Activated CD8-positive, alpha-beta T cell treated with anti-CD3 and anti-CD28 coated beads, Interleukin-2, amount 10 ng/mL, durations not matched to agents 7 days and 5 days (primary cell): ENCODE measurements at places on chromosomes 1 and 21.

DNA sequence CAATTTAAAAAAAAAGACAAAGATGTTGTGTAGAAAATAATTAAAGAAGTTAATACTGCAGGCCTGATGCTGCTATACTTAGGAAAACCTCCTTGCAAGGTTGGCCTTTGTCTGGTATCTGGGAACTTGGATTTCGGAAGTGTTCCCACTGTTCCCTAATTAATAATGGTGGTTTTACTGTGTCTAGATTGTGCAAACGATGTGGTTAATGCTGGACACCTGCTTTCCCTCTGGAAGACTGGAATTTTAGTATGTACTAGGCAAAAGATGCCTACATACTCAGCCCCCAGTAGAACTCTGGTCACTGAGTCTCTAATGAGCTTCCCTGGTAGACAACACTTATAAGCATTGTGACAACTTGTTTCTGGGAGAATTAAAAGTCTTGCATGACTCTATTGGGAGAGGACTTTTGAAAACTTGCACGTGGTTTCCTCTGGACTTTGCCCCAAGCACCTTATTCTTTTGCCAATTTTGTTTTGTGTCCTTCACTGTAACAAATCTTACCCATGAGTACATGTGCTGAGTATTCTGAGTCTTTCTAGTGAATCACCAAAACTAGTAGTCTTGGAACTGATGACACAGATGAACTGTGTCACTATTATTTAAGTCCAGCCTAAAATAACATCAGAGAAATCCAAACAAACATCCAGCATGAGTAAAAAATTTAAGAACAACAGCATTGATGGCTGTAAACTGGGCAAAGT, 40.4 kb downstream of the LIN9 start:
- H3K36me3 ChIP-seq: peaks cover 25% of the 10 kb centered on the region
- H3K27me3 ChIP-seq: no peaks in the 10 kb centered on the region
- no peak overlapping the region for H3K27ac ChIP-seq
- no peak for DNase-seq
- no peak overlapping the region for H3K4me3 ChIP-seq
- H3K4me1 ChIP-seq: no peaks in the 10 kb centered on the region

DNA sequence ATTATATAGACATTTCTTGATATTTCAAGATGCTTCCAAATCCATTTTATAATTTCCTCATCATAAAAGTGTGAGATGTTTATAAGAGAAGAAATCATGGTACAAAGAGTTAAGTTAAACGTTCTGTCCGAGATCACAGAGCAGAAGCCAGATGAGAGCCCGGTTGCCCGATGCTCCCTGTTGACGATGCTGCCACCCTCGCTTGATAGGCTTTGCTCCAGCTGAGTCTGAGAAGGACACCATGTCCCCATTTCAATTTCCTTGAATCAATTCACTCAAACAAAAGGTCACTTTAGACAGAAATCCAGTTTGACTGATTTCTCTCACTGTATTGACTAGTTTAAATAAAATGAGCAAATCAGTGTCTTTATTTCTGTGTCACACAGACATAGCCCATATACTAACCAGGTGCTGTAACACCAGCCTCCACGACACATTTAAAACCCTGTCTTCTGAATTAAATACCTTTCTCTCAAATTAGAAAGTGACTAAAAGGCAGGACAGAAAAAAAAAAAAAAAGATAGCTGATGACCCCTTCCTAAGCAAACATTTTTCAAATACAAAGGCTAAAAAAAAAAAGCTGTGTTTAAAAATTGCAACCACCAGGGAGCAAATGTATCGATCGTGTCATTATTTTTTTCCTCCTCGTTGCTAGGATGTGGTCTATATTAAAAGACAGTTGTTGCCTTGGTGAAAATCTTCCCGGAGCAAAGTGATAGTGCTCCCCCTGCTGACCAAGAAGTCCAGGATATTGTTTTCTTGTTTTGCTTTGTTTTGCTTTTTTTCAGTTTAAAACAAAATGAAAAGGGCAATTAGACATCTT, 35.2 kb downstream of the DNASE2B start:
- peak overlapping the region; percentile 58 for H3K27ac ChIP-seq
- H3K27me3 ChIP-seq: no peaks in the 10 kb centered on the region
- H3K4me1 ChIP-seq: peaks cover 10% of the 10 kb centered on the region
- no peaks in the 10 kb centered on the region for H3K36me3 ChIP-seq

GRCh38 chr1:27513958-27514357, 24.0 kb upstream of the WASF2 start:
- H3K4me3 ChIP-seq: no peak overlapping the region
- peaks cover 17% of the 10 kb centered on the region for H3K4me1 ChIP-seq
- DNase-seq: no peak
- no peaks in the 10 kb centered on the region for H3K36me3 ChIP-seq

DNA sequence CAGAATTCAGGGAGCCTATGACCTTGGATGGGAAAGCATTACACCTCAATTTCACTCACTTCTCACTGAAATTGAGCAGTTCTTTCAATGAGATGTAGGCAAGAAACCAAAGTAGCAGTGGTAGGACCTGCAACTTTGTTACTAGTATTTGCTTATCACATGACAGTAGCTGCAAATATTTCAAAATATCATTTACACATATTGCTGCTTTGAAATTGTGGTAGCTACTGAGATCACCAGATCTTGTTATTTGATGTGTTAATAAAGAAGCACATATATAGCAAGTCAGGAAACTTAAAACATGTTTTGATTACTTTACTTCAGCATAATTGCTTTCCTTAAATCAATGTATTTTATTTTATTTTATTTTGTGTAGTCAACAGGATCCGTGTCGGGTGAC, 12.9 kb downstream of the LDLRAD2 start:
- no peak for DNase-seq
- H3K27ac ChIP-seq: no peak overlapping the region
- no peaks in the 10 kb centered on the region for H3K27me3 ChIP-seq
- no peaks in the 10 kb centered on the region for H3K36me3 ChIP-seq
- no peaks in the 10 kb centered on the region for H3K4me1 ChIP-seq
- no peak overlapping the region for H3K4me3 ChIP-seq

DNA sequence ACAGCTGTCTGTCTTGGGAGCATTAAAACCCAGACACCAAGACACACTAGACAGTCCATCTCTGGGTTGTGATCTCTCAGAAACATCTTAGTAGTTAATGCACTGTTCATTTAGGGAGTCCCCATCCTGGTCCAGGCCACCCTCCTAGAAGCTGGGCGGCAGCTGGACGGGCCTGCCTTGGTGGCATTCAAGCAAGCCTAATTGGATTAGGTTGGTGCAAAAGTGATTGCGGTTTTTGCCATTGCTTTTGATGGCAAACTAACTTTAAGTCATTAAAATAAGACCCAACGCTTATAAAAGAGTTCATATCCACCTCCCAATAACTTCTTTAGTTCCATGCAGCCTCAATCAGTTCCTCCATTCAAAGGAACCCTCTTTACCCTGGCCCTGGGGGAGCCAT, 21.7 kb downstream of the ATP5PO start:
- no peak overlapping the region for H3K27ac ChIP-seq
- no peak overlapping the region for H3K4me3 ChIP-seq
- peaks cover 14% of the 10 kb centered on the region for H3K4me1 ChIP-seq
